ENCODE measurements at places on chromosomes 4 and X.
A peak's percentile ranks its signal among the peaks of the same experiment; 100 is the strongest.

- no peak for DNase-seq
Observed at GRCh38 chr4:40995850-40996249, 218.5 kb downstream of the APBB2 start.

GRCh38 chrX:1442016-1442665 lies 10.6 kb downstream of the ASMTL start:
- no peak for DNase-seq

GRCh38 chr4:170691168-170691567 lies 601.4 kb upstream of the AADAT start:
- no peak for DNase-seq

- DNase-seq = no peak
Observed at GRCh38 chrX:6432226-6432625, 102.7 kb downstream of the VCX3A start.

GRCh38 chr4:186151499-186151898 lies 39.9 kb upstream of the CYP4V2 start:
- DNase-seq = no peak

DNA sequence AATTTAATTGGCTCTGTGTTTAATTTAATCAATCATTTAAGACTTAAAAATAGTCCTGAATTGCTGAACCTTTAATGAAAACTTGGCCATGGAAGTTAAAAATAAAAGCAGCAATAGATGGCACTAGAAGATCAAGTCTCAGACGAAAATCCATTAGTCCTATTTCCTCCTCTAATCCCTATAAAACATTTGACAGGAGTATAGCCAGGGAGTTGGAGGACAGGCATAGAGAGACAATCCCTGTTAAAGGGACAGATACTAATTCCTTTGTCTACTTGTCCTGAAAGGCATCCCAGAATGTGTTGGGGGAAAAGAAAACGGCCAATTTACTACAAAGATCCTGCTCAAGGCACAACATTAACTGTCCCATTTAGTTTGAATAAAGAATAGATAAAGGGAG lies 276.3 kb upstream of the TACR3 start:
- no peak for DNase-seq

DNA sequence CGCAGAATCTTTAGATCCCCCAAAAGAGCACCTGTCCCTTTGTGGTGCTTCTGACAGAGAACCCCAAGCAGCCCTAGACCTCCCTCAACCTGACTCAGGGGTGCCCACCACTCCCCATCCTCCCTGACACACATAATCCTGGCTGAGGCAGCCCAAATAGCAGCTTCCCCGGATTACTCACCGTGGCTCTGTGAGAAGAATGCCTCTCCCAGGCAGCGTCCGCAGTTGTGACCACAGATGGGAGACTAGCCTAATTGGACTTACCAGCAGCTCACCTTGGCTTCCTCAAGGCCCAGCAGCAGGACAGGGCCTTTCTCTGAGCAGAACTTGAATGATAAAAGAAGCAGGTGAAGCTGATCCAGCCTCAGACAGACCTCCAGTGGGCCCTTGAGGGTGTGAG lies 10.3 kb upstream of the ODAPH start:
- no peak for DNase-seq

DNA sequence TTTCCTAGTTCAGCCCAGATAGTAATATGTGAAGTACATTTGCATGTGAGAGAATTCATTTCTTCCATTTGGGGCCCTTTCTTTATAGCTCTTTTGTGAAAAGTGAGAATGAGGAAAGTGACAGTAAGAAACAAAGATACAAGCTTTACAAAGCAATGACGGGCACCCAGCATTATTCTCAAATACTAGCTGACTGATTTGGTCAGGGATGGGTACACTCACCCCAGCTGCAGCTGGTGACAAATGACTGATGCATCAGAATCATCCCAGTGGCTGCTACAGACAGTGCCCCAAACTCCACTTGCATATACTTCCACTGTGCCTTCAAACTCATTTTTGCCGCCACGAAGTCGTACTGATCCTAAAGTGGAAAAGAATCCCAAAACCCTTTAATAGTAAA lies 14.8 kb downstream of the PRSS12 start:
- DNase-seq = no peak

- DNase-seq = no peak
Observed at GRCh38 chr4:185040523-185040922, 22.2 kb downstream of the HELT start.

DNA sequence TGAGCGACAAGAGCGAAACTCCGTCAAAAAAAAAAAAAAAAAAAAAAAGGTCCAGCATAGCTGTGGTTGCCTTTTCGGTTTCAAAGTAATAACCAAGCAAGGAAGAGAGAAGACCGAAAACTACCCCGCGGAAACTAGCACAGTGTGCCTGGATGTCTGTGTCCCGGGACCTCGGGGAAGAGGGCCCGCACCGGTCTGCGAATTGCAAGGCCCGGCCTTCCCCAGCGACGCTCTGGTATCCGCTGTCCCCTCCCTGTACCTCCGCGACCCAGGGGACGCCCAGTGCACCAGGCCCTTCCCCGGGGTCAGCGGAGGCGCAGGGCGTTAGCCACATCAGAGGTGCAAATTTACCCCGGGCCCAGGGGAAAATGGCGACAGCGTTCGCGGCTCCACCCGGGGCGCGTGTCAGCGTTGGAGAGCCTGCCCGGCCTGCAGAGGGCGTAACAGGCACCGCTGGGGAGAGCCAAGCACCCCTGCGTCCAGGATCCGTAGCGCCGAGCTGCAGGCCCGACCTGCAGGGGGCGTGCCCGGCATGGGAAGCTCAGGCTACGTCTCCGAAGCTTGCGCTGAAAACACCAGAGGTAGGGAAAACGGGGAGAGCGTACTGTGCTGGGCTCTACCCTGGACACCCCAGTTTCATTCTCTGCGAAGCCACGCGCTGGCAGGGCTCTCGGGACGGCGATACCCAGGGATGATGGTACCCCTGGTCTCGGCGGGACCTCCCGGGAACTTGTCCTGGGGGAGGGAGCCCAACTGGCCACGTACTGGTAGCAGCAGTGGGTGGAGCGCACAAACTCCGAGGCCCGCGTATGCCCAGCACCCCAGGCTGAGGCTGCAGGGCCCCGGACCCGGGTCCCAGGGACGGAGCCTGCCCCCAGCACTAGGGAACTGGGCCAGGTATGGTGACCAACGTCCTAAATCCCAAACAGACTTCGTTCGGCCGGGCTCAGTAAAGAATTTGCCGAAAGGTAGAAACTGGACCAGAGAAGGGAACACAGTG lies 16.2 kb downstream of the NKX6-1 start:
- DNase-seq = no peak

GRCh38 chr4:123452616-123453015 lies 56.0 kb downstream of the SPRY1 start:
- DNase-seq = no peak

DNA sequence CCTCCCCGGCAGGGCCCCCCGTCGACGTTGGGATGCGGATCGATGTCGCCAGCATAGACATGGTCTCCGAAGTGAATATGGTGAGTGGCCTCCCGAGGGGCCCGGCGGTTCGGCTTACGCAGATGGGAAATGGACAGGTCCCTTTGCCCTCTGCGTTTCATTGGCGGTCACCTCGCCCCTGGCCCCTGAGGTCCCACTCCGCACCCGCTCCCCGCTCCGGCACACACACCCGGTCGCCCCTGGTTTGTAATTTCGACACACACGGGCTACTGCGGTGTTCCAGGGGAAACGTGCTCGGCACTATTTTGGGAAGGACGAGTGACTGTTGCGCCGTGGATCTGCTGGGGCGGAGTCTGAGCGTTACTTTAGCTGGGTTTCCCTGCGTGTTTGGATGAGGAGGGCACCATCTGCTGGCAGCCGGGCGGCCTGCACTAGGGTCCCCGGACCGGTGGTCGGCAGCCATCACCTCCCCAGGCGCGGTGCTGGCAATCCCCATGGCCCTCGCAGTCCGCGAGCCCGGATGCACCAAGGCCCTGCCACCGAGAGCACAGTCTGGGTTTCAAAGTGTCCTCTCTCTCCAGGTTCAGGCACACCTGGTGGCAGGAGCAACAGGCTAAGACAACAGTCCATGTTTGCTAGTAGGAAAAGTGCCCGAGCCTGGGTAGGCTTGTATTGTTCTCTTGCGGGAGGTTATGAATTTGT lies 1.2 kb downstream of the GABRB1 start:
- no peak for DNase-seq

GRCh38 chr4:64796581-64796980 lies 387.3 kb upstream of the TECRL start:
- no peak for DNase-seq

DNA sequence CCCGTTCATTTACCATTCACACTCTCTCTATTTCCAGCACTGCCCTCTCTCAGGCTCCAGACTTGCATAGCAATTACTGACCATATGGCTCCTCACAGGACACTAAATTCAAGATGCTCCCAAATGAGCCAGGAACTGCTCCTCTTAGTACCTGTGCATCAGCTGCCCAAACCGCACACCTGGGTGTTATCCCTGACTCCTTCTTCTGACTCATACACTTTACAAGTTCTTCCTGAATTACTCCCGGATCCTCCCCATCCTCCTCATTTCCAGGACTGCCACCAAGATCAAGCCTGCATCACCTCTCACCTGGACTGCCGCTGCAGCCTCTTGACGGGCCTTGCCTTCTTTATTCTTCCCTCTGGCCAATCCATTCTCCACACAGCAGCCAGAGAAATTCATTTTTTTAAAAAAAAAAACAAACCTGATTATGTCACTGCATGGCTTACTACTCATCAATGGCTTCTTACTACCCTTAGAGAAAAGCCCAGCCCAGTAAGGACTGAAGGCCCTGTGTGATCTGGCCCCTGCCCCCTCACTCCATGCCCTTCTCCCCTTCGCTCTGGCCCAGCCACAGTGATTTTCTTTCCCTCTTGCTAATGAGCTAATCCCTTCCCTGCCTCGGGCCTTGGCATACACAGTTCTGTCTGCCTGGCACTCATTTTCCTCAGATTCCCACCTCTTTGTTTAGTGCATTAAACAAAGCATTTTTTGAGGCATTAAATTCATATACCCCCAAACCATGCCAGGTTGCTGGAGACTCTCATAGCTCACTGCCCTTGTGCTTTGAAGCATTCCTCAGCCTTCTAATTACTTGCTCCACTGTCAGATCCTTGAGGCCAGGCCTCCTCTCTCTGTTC lies 92.0 kb downstream of the PDGFRA start:
- DNase-seq = no peak

GRCh38 chr4:145840162-145840768 lies 98.4 kb downstream of the ZNF827 start:
- DNase-seq = no peak

DNA sequence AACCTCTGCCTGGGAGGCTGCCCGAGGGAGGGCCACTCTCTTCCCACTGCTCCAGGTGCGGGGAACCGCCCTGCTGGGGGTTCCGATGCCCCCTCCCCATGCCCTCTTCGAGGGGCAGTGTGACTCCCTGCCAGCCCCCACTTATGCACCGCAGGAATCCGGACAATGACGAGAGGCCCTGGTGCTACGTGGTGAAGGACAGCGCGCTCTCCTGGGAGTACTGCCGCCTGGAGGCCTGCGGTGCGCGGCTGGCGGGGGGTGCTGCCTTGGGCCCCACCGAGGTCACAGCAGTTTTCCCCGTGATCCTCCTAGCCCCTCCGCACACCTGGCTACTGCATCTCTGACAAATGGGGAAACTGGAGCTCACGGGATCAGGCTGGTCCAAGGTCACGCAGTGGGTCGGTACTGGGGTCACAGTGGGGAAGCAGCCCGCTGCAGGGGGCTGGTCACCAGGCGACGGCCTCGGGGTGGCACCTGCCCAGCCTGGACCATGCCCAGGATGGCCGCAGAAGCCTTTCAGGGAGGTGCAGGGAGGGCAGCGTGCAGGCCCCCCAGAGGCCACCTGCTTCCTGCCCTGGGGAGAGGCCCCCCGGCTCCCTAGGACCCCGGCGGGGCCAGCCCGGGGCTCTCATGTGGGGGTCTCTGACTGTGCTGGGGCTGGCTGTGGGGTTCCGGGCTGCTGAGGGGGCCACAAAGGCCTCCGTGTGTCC lies 3.5 kb downstream of the HGFAC start:
- DNase-seq = no peak

DNA sequence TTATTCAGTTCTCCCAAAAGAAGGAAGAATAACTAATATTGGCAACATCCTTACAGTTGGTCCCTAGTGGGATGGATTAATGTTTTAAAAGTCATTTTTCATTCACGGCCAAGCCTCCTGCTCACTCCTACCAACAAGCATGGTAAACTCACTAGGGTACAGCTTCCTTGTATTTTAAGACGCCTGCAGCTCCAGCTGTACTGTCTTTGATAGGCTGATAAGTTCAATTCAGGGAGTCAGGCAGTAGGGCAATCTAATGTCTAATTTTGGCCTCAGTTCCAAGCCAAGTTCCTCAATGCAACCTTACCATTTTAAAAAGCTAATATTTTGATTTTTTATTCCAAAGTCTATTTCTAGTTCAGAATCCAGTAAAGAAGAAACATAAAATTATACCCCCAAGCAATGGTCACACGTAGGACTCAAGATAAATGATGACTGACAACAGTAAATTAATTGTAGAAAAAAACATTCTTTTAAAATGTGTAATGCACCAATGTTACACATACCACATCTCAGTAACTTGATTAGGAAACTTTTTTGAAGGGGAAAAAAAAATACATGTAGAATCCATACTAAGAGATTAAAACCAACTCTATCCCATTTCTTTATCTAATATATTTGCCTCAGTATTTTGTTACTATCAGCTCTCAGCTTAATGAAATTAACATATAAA lies 9.3 kb downstream of the LCORL start:
- no peak for DNase-seq

DNA sequence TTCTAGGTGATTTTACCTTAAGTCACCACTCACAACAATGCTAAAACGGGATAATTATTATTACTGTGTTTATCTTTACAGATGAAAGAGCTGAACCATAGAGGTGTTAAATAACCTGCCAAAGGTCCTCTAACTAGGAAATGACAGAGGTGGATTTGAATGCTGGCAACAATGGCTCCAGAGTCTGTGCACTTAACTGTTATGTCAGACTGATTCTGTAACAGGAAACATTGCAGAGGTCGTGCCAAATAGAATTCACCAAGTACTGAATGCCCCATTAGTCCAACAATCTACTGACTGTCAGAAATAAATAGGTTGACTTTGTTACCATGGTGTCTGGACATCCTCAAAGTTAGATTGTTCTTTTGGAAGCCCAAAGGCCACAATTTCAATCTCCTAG lies 20.9 kb upstream of the USP27X start:
- DNase-seq = no peak

- DNase-seq = no peak
Observed at GRCh38 chr4:40038977-40039376, 17.7 kb upstream of the N4BP2 start.

- no peak for DNase-seq
Observed at GRCh38 chrX:123308658-123309057, 124.6 kb downstream of the GRIA3 start.

DNA sequence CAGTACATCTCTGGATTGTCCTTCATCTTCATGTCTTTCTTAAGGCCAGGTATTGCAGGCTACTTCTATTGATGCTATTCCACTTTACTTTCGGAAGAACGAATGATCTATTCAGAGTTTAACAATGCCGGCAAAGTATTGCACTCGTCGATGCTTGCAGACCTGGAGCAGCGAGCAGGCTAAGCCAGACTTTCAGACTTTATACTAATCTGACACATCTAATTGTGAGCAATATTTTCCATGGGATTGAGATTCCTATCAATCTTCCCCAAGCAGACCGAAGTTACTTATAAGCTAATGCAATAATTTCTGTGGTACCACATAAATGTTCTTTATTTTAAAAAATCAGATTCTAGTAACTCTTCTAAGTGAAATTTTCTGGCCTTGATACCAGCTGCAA lies 1.6 kb downstream of the EMCN start:
- DNase-seq = no peak

- DNase-seq = no peak
Observed at GRCh38 chr4:86921608-86922252, 13.1 kb upstream of the AFF1 start.

GRCh38 chrX:39652336-39652735 lies 445.4 kb downstream of the BCOR start:
- DNase-seq = peak; percentile 3
